ENCODE measurements at places on chromosomes 12 and 14. TPM values are rescaled to one million over a fixed set of nuclear protein-coding genes. Genes with fewer than 3 reads are reported as not detected.

Gene SIX6
- not detected for polyA plus RNA-seq

Gene FOXN4
- polyA plus RNA-seq: not detected

Gene OVCH1
- not detected for polyA plus RNA-seq

DNA sequence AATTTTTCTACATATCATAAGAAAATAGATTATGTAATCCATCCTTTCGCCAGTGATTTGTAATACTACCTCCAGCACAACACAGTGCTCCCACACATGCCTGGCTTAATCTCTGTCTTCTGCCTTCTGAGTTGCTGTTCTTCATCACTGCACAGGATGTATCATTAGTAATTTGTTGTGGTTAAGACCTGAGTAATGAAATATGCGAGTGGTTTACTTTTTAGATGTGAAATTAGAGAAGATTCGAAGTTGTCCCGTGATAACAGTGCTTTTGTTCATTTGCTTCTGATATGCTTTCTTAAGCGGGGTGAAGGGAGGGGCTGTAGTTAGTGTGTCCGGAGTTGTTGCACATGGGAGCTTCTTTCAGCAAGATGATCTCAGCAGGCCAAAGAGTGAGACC, 18.1 kb downstream of the KRT85 start:
- no peak for DNase-seq

GRCh38 chr12:132489078-132489601, 811 bp upstream of the FBRSL1 start:
- DNase-seq: peak; percentile 67

DNA sequence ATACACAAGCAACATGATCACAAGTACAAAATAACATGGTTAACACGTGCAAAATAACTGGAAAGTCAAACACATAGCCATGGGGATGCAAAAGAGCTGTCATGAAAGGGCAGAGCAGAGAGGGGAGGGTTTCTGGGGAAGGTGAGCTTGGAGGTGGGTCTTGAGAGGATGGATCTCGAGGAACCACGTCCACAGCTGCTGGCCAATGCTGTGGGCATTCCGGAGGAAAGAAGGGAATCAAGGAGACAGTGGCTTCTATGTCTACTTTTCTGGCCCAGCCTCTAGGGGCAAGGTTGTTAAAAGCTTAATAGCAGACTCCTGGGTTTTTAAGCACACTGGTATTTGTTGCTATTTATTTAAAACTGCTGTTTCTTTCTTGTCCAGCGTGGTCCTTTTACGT, 8.4 kb upstream of the MYH7 start:
- DNase-seq: no peak

DNA sequence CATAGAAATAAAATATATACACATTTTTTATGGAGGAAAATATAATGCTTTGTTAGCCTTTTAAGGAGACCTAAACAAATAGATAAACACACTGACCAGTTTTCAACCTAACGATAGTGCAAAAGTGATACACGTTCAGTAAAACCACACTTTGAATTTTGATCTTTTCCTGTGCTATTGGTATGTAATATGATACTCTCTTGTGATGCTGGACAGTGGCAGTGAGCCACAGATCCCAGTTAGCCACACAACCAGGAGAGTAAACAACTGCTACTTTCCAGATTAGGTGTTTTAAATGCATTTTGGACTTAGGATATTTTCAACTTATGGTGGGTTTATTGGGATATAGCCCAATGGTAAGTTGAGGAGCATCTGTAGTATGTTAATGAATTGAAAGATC, 243.1 kb downstream of the ERC1 start:
- no peak for DNase-seq

Measured in CD8-positive, alpha-beta memory T cell (primary cell).